ENCODE measurements at places on chromosomes 5 and 9.

DNA sequence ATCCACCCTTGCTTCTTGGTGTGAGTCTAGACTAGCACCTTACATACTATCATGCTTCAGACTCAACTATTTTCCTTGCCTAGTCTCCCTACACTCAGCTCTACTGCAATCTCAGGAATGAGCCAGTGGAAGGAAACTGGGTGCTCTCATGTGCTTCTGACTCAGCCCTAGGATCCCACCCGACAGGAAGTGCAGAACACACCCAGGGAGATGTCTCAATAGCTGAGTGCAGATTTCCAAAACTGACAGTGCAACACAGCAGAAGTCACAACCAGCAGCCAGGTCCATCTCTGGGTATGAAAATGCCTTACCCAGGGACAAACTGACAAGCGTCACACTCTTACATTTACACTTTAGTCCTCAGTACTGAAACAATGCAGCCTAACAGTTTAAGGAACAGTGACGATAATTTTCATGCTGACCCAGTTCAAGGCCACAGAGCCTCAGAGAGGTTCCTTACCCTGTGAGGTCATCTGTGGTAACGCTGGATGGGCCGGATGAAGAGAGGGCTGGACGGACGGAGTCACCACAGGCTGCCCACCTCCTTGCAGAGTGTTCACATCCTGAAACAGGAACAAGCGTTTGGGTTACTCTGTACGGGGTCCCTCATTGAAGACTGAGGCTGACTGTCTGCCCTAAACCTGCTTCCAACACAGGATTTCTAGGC is 33.0 kb downstream of the FKBP15 start:
- DNase-seq: no peak

- no peak for DNase-seq
Observed at GRCh38 chr5:35365758-35366157, 135.5 kb upstream of the PRLR start.

GRCh38 chr5:150092159-150092787 is 5.9 kb upstream of the CSF1R start:
- DNase-seq: no peak

DNA sequence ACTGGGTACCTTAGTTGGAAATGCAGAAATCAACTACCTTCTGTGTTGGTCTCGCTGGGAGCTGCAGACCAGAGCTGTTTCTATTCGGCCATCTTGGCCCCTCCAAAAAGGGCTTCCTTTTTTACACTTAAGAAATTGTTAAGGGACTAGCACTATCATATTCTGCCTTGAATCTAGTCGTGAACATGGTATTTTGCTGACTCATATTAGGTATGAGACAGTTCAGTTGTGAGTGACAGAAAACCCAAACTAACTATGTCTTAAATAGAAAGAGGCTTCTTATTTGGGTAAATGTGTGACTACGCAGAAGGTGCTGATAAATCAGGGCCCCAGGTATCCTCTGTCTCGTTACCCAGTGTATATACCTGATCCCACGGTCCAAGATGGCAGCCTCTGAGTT is 298.2 kb downstream of the EDIL3 start:
- DNase-seq: no peak

- no peak for DNase-seq
Observed at GRCh38 chr5:1642621-1643061, 118.9 kb upstream of the LPCAT1 start.

GRCh38 chr5:74647096-74647495 is 6.6 kb upstream of the ENC1 start:
- no peak for DNase-seq

DNA sequence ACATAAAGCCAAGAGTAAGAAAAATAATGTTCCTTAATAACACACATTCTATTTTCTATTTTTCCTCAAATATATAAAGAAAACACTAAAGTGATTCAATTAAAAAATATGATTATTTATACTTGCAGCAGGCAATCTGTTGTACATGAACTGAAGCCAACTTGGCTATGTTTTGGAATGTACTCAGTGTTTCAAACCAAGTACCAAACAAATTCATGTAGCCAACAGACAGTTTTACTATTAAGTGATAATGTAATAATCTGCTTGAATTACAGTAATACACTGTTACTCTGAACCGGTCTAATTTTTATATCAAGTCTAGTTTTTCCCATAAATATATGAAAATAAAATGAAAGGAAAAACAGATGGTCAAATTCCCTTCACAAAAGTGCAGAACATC is 58.0 kb downstream of the CEP120 start:
- no peak for DNase-seq

- DNase-seq: no peak
Observed at GRCh38 chr5:110751902-110752762, 13.3 kb downstream of the SLC25A46 start.

DNA sequence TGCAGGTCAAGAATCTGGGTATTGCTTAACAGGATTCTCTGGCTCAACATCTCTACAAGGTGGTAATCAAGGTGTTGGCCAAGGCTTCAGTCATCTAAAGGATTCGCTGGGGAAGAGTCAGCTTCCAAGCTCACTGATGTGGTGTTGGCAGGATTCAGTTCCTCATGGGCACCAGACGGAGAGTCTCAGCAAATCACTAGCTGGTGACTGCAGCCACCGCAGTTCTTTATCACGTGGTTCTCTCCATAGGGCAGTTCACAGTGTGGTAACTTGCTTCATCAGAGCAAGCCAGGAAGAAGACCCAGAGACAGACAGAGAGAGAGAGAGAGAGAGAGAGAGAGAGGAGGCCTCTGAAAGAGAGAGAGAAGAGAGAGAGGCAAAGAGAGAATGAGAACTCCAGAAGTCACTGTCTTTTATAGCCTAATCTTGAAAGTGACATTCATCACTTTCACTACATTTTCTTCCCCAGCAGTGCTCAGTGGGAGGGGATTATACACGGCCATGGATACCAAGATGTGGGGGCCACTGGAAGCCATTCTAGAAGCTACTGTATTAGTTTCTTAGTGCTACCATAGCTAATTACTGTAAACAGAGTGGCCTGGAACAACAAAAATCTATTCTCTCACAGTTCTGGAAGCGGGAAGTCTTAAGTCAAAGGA is 109.2 kb upstream of the SMIM23 start:
- DNase-seq: no peak

All from stimulated activated CD8-positive, alpha-beta memory T cell treated with anti-CD3 and anti-CD28 coated beads, Interleukin-15, amount 100 ng/mL, for 4 hours (primary cell).